ENCODE measurements at places on chromosomes 3 and 15.

- no peak for DNase-seq
Observed at GRCh38 chr3:38334142-38335055, 12.2 kb upstream of the XYLB start.

DNA sequence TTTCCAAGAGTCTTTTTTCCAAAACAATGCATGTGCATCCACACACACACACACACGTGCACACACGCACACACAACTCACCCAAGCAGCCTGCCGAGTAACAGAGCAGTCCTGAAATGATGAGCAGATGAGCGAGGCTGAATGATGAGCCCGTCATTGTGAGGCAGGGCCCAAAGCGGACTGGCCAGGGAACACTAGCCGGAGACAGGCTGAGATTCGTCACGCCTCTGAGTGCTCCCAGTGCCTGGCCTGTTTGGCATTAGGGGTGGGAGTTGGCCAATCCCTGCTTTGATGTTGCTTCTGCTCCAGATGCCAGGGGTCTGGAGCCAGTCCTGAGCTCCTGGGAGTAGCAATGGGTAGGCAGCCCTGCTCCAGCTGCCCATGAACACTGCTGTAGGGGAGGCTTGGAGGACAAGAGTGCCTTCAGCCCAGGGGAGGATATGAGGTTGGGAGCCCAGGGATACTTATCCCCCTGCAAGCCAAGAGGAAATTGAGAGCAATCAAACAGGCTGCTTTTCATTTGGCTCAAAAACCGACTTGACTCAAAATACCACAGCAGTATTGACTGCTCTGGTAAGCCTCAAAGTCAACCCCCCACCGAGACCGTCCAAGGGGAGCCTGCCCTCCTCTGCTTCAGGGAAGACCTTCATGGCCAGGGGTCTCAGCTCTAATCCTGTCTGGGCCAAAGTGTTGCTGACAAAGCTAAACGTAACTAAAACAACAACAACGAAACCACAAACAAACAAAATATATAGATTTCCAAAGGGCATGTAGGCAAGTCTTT is 22.9 kb downstream of the COLQ start:
- peak; percentile 29 for DNase-seq

GRCh38 chr3:127002195-127003174 is 19.6 kb downstream of the PLXNA1 start:
- peak; percentile 61 for DNase-seq

- DNase-seq = no peak
Observed at GRCh38 chr3:99562990-99563607, 75.3 kb upstream of the COL8A1 start.

DNA sequence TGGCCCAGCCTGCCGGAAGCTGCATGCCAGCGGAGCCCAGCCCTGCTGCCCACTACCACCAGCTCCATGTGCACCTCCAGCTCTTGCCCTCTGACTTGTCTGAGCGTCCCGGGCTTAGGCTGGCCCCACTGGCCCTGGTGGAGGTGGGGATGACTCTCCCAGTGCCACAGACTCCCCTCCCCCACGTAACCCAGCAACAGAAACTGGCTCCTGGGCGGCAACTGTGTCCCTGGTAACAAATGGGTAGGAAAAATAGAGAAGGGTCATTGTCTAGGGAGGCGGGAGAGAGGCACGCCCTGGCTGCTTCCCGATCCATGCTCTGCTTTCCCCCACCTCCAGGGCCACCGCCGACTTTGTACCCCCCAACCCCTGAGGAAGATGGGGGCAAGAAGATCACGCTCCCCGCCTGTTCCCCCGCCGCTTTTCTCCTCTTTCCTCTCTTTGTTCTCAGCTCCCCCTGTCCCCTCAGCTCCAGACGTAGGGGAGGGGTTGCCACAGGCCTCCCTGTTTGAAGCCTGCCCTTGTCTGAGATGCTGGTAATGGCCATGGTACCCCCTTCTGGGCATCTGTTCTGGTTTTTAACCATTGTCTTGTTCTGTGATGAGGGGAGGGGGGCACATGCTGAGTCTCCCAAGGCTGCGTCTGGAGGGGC is 10.8 kb upstream of the SEMA3B start:
- no peak for DNase-seq

GRCh38 chr3:182294256-182294655 is 499.0 kb upstream of the ATP11B start:
- no peak for DNase-seq

- DNase-seq = peak; percentile 22
Observed at GRCh38 chr15:93029836-93030429, 59.1 kb downstream of the RGMA start.

DNA sequence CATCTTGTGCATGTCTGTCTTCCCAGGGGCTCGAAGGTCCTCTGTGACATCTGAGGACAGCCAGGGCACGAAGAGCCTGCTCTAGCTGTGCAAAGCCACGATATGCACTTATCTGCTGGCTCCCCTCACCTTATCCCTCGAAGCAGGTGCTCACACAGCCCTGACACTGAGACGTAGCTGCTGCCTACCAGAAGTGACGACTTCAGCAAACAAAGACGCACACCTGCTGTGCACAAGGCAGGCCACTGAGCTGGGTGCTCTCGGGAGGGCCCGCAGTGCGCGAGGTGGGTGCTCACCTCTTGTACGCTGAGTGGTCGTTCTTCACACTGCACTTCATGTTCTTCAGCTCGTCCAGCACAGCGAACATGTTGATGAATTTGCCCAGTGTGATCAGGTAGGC is 37.3 kb downstream of the CYFIP1 start:
- DNase-seq = no peak

DNA sequence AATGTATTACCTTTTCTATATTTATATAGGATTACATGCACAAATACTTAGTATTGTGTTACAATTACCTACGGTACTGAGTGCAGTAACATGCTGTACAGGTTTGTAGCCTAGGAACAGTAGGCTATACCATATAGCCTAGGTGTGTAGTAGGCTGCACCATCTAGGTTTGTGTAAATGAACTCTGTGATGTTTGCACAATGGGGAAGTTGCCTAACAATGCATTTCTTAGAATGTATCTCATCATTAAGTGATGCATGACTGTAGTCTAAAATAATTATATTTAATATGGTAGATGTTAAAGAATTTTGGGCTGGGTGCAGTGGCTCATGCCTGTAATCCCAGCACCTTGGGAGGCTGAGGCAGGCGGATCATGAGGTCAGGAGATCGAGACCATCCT is 281.0 kb downstream of the KLF13 start:
- DNase-seq = no peak

DNA sequence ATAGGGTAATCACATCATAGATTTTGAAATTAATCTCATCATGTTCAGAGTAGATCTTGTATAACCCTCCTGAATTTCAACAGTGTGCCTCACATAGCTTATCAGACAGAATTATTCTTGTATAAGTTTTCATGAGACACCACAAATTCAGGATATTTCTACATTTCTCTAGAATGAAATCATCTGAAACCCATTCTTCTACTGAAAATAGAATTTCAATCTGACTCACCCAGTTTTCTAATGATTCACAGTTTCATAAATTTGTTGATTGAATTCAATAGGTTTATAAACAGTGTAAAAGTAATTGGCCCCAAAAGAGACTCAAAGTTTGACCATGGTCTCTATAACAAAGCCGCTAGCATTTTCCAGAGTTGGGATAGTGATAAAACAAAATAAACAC is 1082.6 kb upstream of the EPHA6 start:
- no peak for DNase-seq

DNA sequence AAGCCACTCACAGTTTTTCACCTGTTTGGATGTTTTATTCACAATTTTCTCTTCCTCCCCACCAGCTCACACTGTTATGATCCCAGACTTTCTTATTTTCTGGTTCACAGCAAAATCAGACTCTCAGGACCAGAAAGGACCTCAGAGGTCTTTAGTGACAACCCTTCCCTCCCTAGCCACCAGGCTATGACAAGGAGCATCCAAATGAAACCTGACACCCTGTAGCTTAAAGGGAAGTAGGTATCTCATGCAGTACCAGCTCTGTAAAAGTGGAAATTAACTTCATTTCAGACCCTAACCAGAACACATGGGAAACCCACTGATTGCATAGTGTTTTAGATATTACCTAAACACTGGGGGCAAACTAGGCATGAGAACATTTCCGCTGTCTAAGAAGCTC is 45.3 kb downstream of the ATP13A5 start:
- no peak for DNase-seq

DNA sequence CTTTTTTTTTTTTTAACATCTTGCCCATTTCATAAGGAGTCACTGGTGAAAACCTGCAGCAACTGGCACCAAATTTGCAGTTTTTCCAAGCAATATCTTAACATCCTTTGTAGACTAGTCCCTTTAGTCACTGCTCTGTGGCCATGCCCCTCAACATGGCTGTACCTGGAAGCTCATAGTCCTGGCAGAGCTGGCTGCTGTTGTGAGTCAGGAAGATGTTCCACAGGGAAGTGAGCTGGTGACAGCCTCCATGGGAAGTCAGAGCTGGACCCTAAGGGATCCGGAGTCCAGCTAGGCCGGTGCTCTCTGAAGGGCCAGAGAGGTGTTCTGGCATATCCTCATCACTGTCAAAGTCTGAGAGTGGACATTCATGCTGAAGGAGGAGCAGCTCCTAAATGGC is 99.3 kb upstream of the ZBED2 start:
- no peak for DNase-seq

DNA sequence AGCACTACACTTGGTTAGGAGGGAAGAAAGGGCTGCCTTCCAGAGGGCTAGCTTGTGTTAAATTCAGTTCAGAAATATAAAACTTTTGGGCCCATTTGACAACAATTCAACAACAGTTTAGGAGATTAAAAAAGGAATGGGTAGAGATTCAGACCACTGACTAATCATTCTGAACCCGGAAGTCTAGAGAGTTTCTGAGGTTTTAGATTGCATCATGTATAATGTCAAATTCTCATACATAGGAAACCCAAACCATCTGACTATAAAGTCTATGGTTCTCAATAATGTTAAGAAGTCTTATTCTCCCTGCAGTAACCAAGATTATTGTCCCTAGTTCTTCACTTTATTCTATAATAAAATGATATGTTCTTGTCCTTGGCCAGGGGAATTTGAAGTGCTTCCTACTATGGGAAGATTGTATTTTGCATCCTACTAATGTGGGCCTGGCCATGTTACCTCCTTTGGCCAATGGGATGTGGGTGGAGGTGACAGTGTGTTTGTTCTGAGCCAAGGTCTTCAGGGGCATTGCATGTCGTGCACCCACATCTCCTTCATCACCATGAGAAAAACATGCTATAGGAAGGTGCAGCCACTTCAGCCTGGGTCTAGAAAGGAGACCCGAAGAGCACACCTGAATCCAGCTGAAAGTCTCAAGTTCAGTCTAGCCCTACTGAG is 66.4 kb upstream of the CCNL1 start:
- DNase-seq = no peak

DNA sequence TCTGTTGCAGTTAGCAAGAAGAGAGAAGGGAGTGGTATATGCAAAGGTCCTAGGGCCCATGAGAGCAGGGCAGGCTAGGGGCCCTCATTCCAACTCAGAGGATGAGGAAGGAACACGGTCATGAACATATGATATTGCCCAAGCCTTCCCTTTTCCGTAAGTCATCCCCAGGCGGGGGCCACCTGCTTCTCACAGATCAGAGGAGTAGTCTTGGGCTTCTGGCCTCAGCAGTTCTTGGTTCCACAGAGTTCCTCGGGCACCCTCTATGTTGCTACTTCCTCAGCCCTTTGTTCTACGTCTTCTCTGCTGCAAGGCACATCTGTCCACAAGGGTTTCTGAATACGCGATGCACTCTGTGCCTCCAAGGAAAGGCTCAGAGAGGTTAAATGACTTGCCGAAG is 25.3 kb downstream of the EPHB3 start:
- DNase-seq = no peak

- DNase-seq = no peak
Observed at GRCh38 chr15:60835020-60835419, 356.1 kb upstream of the ICE2 start.

DNA sequence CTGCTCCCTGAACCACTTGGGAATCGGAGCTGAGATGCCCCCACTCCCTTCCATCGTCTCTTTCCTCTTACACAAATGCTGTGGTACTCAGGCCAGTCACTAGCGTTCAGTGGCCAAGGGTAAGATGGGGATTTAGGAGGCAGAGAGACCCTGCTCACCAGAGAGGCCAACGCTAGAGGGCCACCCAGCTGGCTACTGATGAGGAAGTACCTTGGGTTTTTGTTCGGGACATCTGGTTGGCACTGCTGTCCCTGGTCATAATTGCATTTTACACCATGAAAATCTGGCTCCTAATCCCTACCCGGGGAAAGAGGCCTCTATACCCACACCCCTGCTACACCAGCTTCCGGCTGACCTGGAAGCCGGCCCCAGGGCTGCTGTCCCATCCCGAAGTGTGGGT is 7.7 kb downstream of the MAP6D1 start:
- DNase-seq = no peak

GRCh38 chr15:36748366-36749115 is 169.1 kb downstream of the CDIN1 start:
- no peak for DNase-seq

DNA sequence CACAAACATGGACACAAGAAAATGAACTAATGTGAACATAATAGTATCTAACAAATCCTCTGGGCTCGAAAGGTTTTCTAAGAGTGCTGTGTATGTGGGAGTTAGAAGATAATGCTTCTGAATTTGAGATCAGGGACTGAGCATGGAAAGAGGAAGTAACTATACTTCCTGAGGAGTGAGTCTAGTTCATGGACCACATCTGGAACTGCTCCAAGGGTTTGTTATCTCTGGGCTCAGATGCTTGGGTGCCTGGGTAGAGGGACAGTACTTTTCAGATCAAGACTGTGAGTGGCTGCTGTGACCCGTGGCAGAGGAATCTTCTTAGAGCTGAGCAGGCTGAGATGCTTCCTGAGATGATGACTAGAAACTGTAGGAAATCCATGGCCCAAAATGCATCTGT is 28.5 kb downstream of the TBC1D23 start:
- no peak for DNase-seq
